ENCODE measurements at places on chromosomes 12 and 14.

- no peak for DNase-seq
Measured at GRCh38 chr14:89391556-89391955, 25.5 kb downstream of the FOXN3 start.

DNA sequence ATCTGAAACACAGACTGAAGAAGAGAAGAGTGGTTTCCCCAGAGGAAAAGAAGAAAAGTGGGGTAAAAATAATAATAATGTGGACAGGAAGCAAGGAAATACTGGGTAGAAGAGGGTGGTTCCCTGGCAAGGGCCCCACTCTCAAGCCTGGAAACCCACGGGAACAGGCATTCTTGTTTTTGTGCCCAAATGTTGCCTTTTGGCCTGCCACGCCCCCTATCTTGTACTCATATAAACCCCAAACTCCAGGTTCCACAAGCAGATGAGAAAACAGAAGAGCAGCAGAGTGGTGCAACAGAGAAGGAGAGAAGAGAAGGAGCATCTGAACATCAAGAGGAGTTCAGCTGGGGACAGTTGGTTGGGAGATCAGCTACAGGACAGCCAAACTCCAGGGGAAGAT, 51.2 kb downstream of the NDUFA12 start:
- no peak for DNase-seq

DNA sequence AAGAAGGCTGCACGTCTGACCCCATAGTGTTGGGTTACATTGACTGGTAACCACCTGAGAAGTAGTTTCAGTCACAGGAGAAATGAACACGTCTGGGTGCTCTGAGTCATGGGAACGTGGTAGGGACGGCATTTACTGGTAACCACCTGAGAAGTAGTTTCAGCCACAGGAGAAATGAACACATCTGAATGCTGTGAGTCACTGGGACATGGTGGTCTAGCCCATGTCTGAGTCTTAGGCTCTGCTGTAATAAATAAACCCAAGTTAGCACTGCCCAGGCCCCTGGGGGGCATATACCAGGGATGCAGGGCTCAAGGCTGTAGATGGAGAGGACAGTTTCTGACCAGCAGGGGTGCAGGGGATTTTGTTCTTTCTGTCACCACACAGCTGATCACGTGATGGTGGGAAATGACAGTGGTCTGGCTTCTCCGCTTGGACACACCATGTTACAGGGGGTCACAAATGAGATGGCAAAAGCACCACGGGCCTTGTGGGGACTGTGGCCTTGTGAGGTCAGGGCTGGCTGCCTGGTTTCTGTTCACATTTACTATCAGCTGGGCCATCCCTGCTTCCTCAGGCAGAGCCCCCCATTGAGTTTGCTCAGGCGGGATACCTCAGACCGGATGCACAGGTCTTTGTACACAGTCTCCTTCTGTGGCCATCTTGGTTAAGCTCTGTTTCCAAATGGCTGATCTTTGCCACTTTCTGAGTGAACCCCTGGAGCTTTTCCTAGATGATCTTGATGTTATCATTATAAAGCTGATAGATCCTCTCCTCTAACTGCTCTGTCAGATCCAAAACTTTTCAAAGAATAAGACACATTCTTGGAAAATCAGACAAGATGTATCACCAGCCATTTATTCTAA, 9.8 kb upstream of the C12orf42 start:
- no peak for DNase-seq

DNA sequence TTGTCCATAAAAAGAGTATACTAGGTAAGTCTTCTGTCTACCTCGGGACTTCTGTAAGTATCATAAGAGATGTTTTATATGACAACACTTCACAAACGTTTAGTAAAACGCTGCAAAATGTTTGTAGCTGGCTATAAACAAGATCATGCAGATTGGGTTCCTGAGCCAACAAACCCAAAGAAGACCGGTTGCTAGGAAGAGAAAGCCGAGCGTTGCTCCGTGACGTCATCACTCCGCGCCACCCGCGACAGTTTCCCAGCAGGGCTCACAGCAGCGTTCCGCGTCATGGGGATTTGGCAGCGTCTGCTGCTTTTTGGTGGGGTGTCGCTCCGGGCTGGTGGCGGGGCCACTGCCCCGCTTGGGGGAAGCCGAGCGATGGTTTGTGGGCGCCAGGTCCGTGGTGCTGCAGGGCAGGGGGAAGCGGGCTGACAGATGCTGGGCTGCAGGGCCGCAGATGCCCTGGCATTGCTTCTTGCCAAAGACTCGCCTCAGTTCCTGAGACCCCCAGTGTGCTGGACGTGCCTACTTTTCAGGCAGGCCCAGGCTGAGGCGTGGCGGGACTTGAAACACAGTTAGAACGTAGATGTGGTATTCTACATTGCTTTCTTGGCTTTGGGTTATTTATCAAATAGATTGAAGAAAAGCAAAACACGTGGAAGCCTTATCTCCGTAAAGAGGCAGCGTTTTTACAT, at the start of gene NUBPL:
Gene NUBPL (plus strand): TSS at position 250 of the 692 bp plus-strand sequence. CDS start 36 bp downstream, at position 286.
- DNase-seq: peak; percentile 95

GRCh38 chr12:15701206-15701605, 88.0 kb downstream of the EPS8 start:
- no peak for DNase-seq

DNA sequence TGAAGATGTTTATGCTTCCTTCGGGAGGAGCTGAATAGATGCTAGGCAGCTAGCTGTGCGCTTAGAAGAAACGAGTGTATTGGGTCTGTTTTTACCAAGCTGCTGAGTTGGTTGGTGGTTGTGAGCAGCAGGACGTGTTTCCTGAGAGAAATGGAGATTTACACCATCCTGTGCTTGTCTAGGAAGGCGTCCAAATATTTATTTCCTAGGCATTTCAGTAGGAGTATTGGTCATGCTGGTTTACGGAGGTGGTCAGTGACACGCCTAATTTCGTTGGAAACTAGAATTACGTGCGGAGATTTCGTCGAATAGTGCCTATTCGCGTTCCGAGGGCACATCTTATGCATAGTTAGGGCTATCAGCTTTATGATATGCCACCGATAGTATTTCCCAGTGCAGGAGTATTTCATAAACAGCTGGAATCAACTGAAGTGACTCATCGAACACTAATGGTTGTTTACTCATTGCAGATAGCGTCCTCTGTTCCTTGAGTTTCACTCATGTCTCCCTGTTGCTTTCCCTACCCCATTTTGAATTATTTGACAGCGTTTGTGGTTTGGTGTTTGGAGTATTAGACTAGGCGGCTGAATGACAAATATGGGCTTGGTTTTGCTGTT, 780 bp downstream of the TBC1D15 start:
- no peak for DNase-seq

GRCh38 chr12:5134861-5135525, 91.3 kb downstream of the KCNA5 start:
- no peak for DNase-seq

DNA sequence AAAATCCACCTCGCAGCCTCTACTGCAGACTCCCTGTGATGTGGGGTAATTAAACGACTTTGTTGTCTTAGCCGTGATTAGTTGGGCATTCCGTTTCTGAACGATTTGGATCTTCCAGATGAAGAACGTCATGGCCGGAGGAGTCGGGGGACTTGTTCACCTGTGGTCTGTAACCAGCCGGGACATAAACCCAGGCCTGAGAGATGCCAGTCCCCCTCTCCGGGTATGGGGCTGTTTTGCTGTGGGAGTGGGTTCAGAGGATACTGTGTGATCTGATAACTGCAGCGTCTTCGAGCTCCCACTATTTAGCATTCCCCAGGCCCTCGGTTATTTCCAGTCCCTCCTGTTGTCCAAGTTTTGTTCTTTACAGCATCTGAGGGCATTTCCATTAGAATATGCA, 96.1 kb downstream of the PIWIL1 start:
- no peak for DNase-seq

- DNase-seq: no peak
Measured at GRCh38 chr12:131486451-131487230, 224.2 kb upstream of the SFSWAP start.

GRCh38 chr12:103729499-103729898, 111.5 kb downstream of the NT5DC3 start:
- no peak for DNase-seq

DNA sequence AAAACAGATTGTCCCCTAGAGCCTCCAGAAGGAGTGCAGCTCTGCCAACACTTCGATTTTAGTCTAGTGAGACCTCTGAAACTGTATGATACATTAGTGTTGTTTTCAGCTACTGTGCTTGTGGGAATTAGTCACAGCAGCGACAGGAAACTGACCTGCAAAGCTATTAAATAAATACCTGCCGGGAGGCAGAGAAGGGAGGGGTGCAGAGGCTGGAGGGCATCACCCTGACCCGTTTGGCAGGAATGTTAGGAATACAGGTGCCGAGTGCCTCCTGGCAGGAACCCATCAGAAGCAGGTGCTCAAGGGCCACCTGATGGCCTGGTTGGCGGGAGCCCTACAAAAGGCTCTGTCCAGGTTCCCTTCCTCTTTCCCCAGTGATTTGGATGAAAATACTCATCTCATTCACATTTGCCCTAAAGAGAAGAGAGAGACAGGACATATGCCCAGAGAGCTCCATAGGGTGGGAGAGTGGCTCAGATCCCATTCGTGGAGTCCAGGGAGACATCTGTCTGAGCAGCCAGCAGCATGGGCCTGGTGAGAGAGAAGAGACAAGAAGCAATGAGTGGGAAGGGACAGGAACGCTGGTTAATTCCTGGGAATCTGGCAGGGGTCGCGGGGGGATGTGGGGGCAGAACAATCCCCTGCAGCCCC, 44.6 kb downstream of the C14orf132 start:
- DNase-seq: no peak

- no peak for DNase-seq
Measured at GRCh38 chr12:117889098-117889497, 79.7 kb downstream of the KSR2 start.

DNA sequence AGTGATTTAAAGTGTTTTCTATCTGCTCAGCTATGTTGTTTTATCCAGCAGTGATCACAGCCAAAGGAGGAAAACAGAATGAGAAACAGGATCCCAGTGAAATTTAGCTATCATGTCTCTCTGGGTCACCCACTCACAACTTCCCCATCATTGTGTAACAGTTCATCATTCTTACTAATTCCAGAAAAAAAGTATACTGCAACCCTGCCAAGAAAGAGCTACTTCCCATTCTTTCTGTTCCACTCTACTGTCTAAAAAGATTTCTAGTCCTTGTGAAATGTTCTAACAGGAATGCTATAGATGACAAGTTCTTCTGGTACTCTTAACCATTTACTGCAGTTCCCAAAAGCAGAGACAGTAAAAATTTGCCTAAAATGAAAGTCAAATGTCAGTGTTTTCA, 39.2 kb upstream of the CD163 start:
- DNase-seq: no peak

DNA sequence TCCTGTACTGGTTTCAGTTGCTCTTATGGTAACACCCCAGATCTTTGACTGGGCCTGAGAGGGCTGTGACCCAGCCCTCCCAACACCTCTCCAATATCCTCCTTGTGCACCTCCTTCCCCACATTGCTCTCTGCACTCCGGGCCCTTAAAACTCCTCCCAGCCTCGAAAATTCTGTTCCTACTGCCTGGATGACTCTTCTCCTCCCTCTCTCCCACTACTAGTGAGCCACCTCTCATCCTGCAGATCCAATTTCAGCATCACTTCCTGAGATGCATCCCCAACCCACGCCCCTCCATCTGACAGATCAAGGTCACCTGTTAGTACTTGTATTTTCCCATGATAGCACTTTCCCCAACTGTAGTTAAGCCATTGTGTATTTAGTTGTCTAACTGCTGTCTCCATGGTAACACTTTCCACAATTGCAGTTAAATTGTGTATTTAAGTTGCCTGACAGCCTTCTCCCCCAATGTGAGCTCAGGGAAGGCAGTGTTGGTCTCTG, 11.5 kb upstream of the NT5DC3 start:
- DNase-seq: no peak

DNA sequence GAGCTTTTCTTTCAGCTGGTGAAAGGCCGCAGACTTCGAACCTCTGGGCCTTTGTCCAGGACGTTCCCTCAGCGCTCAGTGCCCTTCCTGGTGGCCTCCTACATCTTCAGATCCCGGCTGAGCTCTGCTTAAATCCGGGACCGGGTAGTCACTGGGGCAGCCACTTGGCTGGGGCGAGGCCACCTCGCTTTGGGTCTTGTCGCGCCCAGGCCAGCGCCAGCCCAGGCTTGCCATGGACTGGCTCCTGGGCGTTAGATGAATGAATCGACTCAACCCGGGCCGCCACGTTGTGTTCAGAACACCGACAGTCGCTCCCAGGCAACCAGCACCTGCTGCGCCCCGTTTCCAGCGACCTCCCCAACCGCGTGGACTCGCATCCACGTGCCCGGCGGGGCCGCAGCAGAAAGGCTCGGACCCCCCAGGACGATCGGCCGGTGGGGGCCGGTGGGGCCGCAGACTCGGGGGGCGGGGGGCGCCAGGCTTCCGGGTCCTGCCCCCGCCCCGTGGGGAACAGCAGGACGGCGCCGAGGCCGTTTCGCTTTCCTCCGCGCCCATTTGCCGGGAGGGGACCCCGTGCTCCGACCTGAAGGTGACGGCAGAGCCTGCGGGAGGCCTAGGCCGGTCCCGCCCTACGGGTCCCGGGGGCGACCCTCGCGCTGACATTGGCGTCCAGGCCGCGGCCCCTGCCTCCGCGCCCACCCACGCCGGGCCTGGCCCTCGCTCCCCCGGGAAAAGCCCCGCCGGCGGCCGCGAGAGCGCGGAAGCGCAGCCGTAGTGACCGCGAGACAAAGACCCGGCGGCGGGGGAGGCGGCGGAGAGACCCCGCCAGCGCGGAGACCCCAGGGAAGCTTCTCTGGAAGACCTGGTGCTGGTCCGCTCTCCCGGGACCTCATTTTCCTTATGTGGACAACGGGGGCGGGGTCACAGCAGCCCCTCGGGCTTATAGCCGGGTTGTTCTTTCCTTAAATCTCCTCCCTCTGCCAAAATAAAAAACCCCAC, 37.3 kb upstream of the RCOR1 start:
- peak; percentile 90 for DNase-seq

GRCh38 chr12:93252221-93252620, 125.5 kb upstream of the NUDT4 start:
- DNase-seq: no peak

DNA sequence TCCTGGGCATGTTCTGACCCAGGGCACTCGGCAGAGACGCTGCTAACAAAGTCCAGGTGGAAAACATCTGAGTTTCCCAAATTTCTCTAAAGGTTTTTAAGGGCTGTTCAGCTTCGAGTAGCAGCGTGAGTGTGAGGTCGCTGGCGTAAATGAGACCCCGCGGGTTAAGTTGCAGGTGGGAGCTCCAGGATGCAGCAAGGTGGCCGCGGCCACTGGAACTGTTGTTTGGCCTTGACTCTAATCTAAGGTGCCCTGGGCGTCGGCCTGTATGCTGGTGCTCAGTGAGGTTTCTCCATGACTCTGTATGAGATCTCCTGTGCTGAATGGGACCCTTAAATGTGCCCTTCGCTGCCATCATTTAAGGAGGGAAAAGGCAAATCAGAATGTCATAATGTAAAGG, 50.7 kb downstream of the ELK3 start:
- DNase-seq: no peak

DNA sequence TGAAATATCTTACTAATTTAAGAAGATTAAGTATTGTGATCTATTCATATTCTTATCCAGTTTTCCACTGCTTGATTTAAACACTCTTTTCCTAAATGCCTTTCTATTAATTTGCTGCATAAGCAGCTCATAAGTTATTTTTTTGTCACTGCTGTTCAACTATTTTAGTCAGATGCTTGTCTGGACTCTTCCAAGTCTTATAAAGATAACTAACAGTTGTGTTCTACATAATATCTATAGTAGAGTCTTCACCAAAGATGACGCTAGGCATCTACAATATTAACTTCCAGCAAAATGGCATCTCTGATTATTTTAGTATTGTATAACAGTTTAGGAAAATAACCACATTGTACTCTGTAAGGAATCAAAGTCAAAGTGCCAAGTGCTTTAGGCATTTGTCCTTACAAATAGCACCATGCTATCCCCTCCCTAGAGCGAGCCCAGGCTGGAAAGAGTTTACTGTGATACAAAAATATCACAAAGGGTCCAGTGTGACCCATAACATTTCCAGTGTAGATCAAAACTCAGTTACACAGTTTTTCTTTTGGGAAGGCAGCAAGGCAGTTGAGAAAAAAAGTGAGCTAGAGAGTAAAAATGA, 98.2 kb downstream of the DENND5B start:
- DNase-seq: no peak

All from H9 (cell line).